NCI-H2081 (cell line): ENCODE measurements at places on chromosomes 6 and 20.

GRCh38 chr6:19811397-19812079, 25.6 kb upstream of the ID4 start:
- DNase-seq, result no peak

GRCh38 chr6:48067148-48067712, 43.8 kb downstream of the PTCHD4 start:
- no peak for DNase-seq

GRCh38 chr20:45337367-45338120, 10.7 kb downstream of the SDC4 start:
- DNase-seq, result no peak

DNA sequence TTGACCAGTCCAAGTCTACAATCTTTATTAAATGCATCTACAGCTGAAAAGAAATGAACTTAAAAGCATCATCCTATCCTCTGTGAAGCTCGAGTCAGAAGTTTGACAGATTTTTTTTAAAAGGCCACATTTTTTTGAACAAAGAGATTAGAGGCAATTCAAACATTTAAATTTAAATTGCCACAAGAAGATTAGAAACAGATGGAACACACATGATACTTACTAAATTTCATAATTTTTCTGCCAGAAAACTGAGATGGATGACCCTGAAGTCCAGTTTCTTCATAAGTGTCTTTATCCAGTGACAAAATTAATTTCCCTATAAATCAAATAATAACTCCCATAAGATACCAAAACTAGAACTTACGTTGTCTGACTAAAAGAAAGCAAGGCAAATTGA, 4.3 kb downstream of the RPP40 start:
- DNase-seq, result no peak

GRCh38 chr20:19371112-19371511, 158.7 kb downstream of the SLC24A3 start:
- no peak for DNase-seq

GRCh38 chr6:147023148-147023547, 181.1 kb upstream of the STXBP5 start:
- DNase-seq, result no peak

GRCh38 chr6:167113047-167113754, 9.7 kb upstream of the CCR6 start:
- DNase-seq, result no peak

DNA sequence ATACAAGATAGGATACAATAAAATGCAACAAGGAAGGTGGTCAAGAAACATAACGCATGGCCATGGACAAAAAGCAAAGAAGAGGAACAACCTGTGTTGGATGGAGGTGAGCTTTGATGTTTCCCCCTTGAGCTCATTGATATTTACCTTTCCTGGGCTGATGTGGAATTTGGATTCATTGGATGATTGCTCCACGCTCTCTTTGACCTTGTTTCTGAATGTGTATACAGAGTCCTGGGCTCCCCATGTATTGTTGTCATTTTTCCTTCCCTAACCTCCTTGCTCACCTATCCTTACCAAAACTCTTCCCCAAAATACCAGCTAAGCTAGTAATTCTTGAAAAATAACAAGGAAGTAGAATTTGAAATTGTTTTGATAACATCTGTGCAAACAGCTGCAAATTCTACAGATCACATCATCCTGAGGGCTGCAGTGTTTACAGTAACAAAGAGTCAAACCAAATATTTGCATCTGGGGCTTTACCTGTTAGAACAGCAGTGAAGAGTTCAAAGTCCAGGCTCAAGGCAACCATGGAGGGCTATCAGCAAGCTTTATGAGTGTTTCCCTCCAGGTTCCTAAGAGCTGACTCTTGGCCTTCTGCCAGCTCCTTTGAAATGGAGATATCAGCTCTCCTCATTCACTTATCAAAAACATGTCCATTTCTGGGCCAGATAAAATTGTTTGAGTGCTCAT, 214.3 kb upstream of the MARCKS start:
- DNase-seq, result peak; percentile 56

GRCh38 chr6:152453421-152453820, 183.7 kb downstream of the SYNE1 start:
- DNase-seq, result no peak

DNA sequence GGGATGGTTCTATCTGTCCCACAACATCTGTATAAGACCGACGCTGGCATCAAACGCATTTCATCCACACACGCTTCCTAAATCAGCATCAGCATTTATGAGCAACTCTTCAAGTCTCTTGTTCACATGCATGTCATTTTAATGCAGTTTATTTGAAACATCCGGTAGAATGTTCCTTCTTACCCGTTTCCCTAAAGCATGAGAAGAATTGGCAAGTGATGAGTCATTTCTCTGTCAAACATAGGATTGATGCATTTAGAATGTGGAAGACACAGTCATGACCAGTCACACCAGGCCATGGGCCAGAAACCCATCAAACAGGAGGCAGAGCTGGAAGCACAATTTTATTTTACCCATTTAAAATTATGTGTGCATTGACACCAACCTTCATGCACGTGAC, 122.8 kb downstream of the UST start:
- no peak for DNase-seq

DNA sequence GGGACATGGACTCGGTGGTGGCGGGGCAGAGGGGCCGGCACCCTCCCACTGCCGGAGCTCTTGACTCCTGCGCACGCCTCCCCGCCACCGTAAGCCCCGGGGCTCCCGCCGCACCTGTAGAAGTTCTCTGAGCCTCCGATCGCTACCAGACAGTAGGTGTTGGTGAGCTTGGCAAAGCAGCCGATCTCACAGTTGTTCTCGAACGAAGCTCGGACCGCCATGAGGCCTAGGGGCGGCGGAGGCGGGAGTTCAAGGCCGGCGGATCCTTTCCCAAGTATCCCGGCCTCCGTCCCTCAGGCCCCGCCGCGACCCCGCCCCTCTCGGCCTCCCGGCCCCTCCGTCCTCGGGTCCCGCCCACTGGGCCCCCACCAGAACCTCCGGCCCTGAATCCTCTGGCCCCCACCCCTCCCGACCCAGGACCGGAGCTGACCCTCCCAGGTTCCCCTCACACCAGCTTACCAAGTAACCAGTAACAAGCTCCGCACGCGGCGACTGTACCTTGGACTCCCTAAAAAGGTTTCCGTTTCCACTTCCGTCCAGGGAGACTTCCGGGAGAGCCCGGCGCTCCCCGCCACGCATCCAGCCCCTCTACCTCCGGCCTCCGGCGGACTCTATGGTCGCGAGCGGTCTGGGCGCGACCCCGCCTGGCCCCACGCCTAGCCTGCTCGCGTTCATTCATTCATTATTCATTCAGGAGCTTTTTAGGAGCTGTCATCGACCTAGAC, at the start of gene EIF6:
TSS of gene EIF6 (minus strand) at position 506 of the 725 bp plus-strand sequence. CDS start at position 221, 285 bp downstream.
- peak; percentile 88 for DNase-seq

DNA sequence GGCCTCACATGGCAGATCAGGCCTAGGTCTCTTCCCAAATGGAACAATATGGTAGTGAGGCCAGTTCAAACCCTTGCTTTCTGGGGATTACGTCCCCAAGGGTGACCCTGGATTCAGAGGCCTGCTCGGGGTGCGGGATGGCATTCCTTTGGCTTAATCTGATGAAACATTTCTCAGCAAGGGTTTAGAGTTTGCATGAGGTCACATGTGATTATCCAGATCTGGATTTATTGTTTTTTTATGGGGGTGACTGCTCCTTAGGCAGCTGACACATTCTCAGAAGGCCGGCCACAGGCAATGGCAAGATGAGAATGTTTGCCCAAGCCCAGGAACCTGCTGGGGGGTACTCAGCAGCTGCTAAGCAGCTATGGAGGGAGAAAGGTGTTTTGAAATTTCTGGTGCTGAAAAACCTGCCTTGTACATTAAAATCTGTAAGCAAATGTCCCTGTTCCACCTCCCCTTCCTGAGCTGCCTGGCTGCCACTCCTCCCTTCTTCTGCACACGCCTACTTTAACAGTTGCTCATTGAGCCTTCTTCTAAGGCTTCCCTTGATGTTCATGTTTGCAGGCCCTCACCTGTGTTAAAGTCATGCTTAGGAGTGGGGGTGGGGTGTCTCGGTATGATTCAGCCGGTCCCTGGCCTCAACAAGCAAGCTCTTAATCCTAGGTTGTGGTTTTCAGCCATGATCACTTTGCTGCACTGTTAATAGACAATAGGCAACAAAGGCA, 37.9 kb upstream of the FUCA2 start:
- no peak for DNase-seq

DNA sequence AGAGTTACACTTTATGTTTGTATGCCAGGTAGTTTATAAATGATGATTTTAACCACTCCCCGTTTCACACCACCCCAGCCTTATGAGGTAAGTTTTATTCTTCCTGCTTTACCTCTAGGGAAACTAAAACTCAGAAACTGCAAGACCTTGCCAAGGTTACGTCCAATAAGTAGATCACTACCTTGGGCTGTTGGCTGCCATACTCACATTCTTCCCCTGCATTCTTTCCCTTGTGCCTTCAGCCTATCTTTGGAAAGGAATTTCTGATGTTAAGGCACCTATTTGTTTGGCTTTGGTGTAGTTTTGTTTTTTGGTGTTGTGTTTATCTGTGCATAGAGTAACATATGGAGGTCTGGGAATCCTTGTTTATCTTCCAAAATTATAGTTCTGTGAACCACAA, 122.1 kb downstream of the UST start:
- DNase-seq, result no peak

- DNase-seq, result no peak
These were observed 22.2 kb downstream of the TNXB start for GRCh38 chr6:32086661-32087573.

GRCh38 chr20:24679448-24680047, 210.1 kb downstream of the SYNDIG1 start:
- no peak for DNase-seq

DNA sequence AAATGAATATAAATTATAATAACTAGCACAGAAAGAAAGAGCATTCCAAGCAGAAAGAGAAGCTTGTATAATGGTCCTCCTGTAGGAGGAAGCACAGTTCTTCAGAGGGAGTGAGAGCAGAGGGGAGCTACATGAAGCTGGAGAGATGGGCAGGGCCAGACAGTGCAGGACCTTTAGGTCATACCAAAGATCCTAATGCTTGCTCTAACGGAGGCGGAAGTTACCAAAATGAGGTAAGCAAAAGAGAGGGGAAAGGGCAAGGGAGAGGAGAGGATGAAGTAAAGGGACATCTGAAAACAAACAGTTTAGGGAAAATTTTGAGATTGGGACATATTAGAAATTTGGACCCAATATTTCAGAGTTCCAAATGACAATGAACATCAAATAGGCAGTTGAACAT, 50.2 kb downstream of the HBS1L start:
- DNase-seq, result no peak

DNA sequence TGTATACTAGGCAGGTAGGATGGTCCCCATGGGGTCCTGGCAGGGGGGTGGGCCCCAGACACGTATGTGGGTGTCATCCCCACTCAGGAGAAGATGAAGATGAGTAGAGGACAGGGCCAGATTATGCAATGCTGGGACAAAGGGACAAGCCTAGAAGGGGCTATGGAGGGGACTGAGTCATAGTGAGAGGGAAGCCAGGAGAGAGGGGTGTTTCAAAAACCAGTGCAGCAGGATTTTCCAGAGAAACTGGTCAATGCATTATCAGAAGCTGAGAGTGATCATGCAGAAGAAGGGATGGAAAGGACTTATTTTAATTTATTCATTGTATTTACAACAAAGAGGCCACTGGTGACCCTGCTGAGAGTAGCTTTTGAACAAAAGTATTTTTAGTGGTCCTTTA, 74.0 kb downstream of the PPP1R3G start:
- DNase-seq, result no peak

GRCh38 chr6:149984773-149985172, 21.0 kb downstream of the ULBP1 start:
- no peak for DNase-seq

DNA sequence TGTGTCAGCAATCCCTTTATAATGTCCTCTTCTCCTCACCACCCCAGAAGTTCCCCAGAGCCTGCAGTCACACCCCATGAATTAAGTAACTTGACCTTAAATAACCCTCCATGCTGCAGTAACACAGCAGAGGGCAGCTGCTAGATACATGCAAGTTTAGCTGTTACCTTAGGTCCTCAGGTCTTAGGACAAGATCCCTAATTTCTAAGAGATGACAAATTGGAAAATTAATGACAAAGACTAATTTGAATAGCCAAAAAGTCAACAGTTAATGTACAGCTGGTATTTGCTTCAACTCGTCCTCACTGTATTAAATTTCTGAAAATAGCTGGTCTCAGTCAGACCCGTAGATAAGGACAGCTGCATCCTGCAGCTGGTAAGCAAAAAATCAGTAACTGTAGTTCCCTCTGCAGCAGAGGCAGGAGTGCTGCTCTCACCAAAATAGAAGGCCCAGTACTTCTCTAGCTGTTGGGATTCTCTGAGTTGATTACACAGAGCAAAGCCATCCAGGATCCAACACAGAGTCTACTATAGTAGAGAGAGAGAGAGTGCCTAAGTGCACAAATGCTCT, 62.4 kb downstream of the TNFRSF21 start:
- peak; percentile 44 for DNase-seq

DNA sequence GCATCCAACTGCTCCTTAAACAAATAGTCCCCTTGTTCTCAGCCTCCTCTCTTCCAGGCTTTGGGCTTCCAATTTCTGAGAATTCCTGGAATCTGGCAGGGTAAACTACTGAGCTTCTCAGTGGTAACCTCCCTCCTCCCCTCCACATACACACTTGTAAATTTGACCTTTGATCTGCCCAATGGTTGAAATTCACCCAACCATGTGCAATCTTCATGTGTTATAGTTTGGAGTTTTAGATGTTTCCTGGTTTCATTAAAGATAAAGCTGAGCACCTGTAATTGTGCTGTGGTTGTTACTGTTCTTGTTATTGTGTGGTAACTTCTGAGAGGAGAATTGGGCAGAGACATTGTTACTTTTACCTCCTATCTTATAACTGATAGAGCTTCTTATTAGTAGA, 328.4 kb downstream of the TPBG start:
- DNase-seq, result no peak

- DNase-seq, result no peak
These were observed 266.4 kb upstream of the PREP start for GRCh38 chr6:105669232-105669631.

DNA sequence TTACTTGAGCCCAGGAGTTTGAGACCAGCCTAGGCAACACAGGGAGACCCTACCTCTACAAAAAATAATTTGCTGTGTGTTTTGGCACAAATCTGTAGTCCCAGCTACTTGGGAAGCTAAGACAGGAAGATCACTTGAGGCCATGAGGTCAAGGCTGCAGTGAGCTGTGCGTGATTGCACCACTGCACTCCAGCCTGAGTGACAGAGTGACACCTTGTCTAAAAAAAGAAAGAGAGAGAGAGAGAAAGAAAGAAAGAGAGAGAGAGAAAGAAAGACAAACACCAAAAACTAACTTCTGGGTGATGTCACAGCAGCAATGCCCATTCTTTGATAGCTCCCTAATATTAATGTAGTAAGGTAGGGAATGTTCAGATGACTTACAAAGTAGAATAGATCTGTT, 20.4 kb downstream of the USP49 start:
- no peak for DNase-seq

GRCh38 chr20:13221313-13221672, 219 bp downstream of the ISM1 start:
- DNase-seq, result no peak

GRCh38 chr6:13697857-13698256, 13.8 kb downstream of the RANBP9 start:
- DNase-seq, result no peak

GRCh38 chr6:158897236-158897635, 78.1 kb upstream of the EZR start:
- no peak for DNase-seq

- no peak for DNase-seq
These were observed 1223.0 kb upstream of the ADGRB3 start for GRCh38 chr6:67412035-67412434.

- no peak for DNase-seq
These were observed 244.1 kb downstream of the TFAP2A start for GRCh38 chr6:10170816-10171215.

GRCh38 chr6:148745926-148746325, 904 bp upstream of the UST start:
- no peak for DNase-seq

GRCh38 chr6:11258260-11259237, 26.1 kb upstream of the NEDD9 start:
- DNase-seq, result no peak
